ENCODE measurements at places on chromosomes 2 and 18. TPM values are rescaled to one million over a fixed set of nuclear protein-coding genes. Genes with fewer than 3 reads are reported as not detected.

- no peak for DNase-seq
Measured at GRCh38 chr2:134189009-134189720, 64.7 kb upstream of the MGAT5 start.

DNA sequence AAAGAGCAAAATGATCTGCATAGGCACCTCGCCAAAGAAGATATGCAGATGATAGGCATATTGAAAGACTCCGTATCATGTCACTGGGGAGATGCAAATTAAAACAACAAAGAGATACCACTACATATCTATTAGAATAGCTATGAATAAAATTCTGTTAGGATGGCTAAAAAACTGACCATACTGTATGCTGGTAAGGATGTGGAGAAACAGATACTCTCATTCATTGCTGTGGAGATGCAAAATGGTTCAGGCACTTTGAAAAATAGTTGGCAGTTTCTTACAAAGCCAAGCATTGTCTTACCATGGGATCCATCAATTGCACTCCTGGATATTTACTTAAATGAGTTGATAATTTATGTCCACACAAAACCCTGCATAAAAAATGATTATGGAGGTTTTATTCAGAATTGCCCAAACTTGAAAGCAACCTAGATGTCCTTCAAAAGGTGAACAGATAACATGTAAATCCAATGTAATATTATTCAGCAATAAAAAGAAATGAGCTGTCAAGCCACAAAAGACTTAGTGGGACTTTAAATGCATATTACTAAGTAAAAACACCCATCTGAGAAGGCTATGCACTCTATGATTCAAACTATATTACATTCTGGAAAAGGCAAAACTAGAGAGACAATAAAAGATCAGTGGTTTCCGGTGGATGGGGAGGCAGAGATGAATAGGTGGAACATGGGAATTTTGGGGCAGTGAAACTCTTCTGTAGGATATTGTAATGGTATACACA is 31.2 kb downstream of the ZNF385B start:
- no peak for DNase-seq

DNA sequence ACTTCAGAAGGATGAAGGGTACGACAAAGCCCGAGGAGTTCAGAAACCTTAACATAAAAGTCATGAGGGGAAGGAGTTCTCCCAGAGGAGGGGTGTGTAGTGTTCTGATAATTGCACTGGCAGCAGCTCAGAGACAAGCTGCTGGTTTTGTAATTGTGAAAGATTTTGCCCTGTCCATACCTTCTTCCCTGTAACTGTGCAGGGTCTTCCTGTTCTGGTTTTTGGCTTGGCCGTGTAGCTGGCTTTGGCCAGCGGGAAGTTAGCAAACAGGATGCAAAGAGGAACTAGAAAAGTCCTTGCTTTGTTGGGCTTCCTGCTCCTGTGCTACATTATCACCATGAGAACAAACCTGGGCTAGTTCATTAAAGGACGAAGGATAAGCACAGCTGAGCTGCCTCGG is 160.8 kb downstream of the LPIN1 start:
- no peak for DNase-seq

GRCh38 chr2:122960759-122961641 is 1064.1 kb upstream of the CNTNAP5 start:
- no peak for DNase-seq

- DNase-seq: no peak
Measured at GRCh38 chr2:217204358-217204757, 344.5 kb upstream of the TNP1 start.

- DNase-seq: no peak
Measured at GRCh38 chr2:196088203-196088602, 19.6 kb upstream of the DNAH7 start.

- DNase-seq: no peak
Measured at GRCh38 chr2:207951734-207952470, 73.4 kb downstream of the PLEKHM3 start.

- no peak for DNase-seq
Measured at GRCh38 chr2:218839888-218840287, 8.3 kb upstream of the PRKAG3 start.

- DNase-seq: no peak
Measured at GRCh38 chr2:135055182-135055786, 3.2 kb downstream of the RAB3GAP1 start.

DNA sequence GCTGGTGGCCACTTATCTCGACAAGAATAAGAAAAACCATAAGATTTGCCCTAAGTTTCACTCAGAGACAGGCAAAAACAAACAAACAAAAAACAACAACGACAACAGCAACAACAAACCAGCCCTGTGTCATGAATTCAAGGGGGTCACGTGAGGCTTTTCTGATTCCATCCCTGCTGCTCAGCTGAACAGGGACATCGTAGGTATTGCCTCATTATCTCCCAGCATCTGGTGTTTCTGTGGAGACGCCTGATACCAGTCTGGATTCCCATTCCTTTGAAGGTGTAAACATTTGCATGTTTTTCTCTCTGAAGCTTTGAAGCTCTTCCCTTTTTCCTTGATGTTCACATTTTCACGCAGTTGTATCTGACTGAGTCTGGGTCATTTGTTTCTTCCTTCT is 117.4 kb downstream of the KCNF1 start:
- no peak for DNase-seq

The DNAJC5G gene
- polyA plus RNA-seq: 1.1 TPM

The KRTCAP3 gene
- polyA plus RNA-seq: 6.5 TPM

The PLCD4 gene
- polyA plus RNA-seq: 7.6 TPM

Measured in right renal pelvis (tissue), 4 donors.